ENCODE measurements at places on chromosomes 1 and 21. TPM values are rescaled to one million over a fixed set of nuclear protein-coding genes. Genes with fewer than 3 reads are reported as not detected.

OLFML3 gene
- total RNA-seq = 31.2 TPM

LCE3D gene
- not detected for total RNA-seq

SDF4 gene
- total RNA-seq = 93.4 TPM

CAPZA1 gene
- 249 TPM for total RNA-seq

TCHH gene
- not detected for total RNA-seq

POMGNT1 gene
- total RNA-seq = 85.5 TPM

TMEM183A gene
- 108 TPM for total RNA-seq

SORT1 gene
- total RNA-seq = 22.7 TPM

BRDT gene
- total RNA-seq = not detected

CYP4A22 gene
- not detected for total RNA-seq

ADORA3 gene
- total RNA-seq = not detected

RGS4 gene
- 49.7 TPM for total RNA-seq
